Activated CD4-positive, alpha-beta memory T cell treated with anti-CD3 and anti-CD28 coated beads for 36 hours (primary cell): ENCODE measurements at places on chromosomes 1 and 21. TPM values are rescaled to one million over a fixed set of nuclear protein-coding genes. Genes with fewer than 3 reads are reported as not detected.

- DNase-seq: no peak
These were observed 625.8 kb downstream of the BRINP3 start for GRCh38 chr1:189851806-189852367.

- DNase-seq: no peak
These were observed 205.7 kb downstream of the USP25 start for GRCh38 chr21:15935530-15935929.

- no peak for DNase-seq
These were observed 268.2 kb upstream of the SGIP1 start for GRCh38 chr1:66265796-66266195.

- no peak for DNase-seq
These were observed 12.7 kb downstream of the CFAP298 start for GRCh38 chr21:32599526-32599925.

- no peak for DNase-seq
These were observed 146.5 kb upstream of the LYPLAL1 start for GRCh38 chr1:219027146-219027673.

The P3R3URF gene
- not detected for total RNA-seq

The CNKSR1 gene
- 1.5 TPM for total RNA-seq
